Fibroblast of lung (primary cell): ENCODE measurements at places on chromosomes 1 and 21.

- no peak for DNase-seq
Observed at GRCh38 chr1:32232558-32233304, 10.5 kb downstream of the EIF3I start.

- DNase-seq: no peak
Observed at GRCh38 chr1:164583835-164584539, 25.0 kb downstream of the PBX1 start.

DNA sequence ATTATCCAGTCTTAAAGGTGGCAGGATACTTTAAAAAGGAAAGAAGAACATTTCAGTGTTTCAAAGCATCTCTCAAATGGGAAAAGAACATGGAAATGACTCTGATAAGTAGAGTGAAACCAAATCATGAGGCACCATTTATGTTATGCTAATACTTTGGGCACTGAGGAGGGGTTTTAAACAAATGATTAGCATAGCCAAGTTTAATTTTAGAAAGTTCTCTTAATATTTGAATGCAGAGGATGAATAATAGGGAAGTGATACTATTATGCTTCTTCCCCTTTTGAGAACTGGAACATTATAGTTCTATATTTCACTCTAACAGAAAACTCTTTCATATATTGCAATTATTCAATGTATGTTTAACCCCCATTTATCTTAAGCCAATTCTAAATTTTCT is 1181.9 kb upstream of the PRMT6 start:
- no peak for DNase-seq

GRCh38 chr1:116902027-116902426 is 7.7 kb upstream of the PTGFRN start:
- no peak for DNase-seq

GRCh38 chr1:241932845-241933244 is 24.7 kb upstream of the BECN2 start:
- no peak for DNase-seq

- no peak for DNase-seq
Observed at GRCh38 chr1:233144434-233144833, 151.1 kb downstream of the PCNX2 start.

DNA sequence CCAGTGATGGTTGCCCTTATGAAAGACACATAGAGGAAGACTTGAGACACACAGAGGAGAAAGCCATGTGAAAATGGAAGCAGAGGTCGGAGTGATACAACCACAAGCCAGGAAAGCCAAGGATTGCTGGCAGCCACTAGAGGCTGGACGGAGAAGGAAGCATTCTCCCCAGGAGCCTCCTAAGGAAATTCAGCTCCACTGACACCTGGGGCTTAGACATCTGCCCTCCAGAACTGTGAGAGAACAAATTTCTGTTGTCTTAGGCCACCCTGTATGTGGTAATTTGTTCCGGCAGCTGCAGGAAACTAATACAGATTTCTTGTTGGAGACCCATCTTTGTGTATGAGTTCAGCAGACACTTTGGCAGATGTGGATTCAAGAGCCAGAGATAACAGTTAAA is 126.9 kb upstream of the ATP1A1 start:
- no peak for DNase-seq

- DNase-seq: no peak
Observed at GRCh38 chr1:3002349-3003038, 18.8 kb upstream of the ACTRT2 start.

DNA sequence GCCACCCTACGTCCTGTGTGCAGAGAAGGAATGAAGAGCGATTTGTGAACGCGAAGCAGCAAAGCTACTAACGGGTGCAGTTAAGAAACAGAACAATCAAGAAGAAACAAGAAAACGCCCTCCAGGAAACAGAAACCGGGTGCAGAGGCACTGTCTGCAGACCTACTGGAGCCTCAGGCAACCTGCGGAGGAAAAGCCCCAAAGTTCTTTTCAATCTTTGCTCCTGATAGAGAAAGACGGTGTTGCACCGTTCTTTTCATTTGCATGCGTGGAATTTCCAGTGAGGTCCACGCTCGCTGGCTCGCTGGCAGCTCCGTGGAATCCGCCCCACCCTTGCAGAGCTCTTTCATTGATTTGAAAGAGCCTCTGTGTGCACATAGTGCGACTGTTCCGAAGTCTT is 37.0 kb upstream of the PDE9A start:
- no peak for DNase-seq

DNA sequence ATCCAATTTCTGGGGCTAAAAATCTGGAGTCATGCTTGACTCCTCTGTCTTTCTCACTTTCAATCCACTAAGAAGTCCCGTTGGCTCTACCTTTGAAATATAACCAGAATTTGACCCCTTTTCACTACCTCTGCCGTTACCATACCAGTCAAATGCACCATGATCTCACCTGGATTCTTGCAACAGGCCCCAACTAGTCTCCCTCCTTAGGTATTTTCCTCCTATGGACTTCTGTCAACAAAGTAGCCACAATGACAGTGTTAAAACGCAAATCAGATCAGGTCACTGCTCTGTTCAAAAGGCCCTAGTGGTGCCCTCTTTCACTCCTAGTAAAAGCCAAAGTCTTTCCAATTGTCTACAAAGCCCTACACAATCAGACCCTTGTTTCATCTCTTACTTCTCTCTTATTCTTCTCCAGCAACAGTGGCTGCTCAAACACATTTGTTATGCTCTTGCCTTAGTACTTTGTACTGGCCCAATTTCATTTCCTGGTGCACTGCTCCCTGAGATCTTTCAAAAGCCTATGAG is 35.7 kb upstream of the AGL start:
- no peak for DNase-seq

DNA sequence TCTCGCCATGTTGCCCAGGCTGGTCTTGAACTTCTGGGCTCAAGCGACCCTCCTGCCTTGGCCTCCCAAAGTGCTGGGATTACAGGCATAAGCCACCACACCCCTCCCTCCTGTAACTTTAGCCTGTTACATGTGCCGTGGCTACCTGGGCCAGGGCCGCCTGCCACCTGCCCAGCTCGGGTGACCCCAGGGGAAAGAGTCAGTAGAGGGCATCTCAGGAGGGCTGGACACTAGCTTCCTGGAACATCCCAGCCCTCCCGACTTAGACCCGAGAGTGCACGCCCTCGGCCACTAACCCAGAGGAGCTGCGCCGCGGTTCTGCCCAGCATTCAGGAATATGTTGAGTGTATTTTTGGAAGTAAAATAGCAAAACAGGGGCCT is 40.4 kb upstream of the TMEM52 start:
- no peak for DNase-seq

- DNase-seq: no peak
Observed at GRCh38 chr1:244217711-244218110, 166.6 kb downstream of the ZBTB18 start.

GRCh38 chr1:211328866-211329475 is 2.3 kb downstream of the TRAF5 start:
- no peak for DNase-seq

- no peak for DNase-seq
Observed at GRCh38 chr1:70586046-70586445, 175.0 kb downstream of the CTH start.

DNA sequence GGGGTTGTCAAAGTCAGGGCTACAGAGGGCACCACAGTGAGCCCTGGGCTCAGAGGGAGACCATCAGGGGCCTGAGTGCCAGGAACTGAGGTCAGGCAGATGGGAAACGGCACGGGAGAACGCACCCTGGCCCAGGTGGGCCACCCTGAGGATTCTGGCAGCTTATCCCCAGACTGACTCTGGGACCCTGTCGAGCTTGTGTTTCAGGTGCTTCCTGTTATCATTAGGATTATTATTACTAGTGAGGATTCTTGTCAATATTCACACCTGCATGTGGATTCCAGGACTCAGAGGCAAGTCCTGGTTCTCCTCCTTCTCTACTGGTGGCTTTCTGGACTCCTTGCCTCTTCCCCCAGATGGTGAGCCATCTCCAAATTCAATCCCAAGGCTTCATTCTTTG is 15.2 kb downstream of the VSIG8 start:
- DNase-seq: no peak

GRCh38 chr1:182054698-182055326 is 6.7 kb downstream of the ZNF648 start:
- peak; percentile 6 for DNase-seq

DNA sequence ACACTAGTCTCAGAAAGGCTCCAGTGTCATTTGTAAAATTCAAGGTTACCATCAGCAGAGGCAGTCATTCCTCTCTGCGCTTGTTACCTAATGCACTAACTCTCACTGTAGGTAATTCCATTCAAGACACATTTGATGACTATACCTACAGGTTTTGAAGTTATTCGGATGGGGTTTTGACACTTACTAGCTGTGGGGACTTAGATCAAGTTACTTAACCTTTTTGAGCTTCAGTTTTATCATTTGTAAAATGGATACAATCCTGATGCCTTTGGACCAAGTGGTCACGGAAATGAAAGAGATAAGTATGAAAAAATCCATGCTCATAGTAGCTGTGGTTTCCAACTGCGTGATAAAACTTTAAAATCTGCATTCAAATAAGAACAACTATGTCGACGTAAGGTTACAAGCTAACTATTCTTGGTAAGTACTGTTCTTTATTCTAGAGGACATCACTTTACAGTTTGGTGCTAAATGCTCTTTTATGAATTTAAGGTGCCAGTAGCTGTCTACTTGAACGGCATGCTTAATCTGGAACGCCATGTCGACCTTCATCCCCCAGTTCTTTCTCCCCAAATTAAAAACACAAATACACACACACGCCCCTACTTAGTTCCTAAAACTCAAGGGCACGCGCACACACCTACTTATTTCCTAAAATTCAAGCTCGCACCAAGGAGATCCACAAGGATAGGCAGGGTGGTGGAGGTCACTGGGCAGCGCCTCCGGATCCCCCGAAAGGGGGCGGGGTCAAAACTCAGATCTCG is 550 bp upstream of the NFYC start:
- DNase-seq: no peak

DNA sequence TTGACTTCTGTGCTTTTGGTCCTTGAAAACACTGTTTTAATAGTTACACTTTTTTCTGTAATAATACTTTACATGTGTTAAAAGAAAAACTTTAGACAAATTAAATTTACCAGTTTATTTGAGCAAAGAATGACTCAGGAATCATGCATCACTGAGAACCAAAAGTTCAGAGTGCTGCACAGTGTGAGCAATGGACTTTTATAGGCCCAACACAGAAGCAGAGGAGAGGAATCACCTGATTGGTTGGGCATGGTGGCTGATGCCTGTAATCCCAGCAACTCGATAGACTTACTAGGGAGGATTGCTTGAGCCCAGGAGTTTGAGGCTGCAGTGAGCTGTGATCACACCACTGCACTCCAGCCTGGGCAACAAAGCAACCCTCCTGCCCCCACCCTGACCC is 29.3 kb downstream of the ZNF648 start:
- DNase-seq: no peak

DNA sequence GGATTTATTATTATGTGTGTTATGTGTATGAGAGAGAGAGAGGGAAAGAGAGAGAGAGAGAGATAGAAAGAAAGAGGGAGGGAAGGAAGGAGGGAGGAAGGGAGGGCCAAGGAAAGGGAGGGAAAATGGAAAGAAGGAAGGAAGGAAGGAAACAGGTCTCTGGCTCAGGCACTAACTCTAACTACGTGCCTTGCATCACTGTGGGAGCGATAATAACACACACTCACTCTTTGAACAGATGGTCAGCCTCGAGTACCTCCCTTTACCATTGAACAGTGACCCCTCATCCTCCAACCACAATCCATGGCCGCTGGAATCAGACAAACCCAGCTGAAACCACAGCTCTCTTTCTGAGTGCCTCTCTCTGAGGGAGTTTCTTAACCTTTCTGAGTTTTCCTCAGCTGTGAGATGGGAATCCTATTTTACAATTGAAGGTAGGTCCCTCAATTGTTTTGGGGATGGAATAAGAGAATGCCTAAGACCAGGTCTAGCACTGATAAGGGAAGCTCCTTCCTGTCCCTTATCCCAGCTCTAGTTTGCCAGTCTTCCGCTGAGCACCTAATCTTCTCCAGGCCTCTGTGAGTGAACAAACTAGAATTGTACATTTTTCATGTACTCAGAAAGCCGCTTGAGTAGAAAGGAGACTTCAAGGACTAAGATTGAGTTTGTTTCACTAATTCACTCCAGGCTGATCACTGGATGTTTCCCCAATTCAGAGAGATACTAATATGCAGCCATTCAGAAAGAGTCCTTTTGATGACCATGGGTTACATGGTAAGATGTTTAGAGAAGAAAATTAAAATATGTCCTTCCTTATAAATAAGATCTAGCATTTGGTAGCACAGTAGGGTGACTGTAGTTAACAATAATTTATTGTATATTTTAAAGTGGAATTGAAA is 62.8 kb downstream of the IRF2BP2 start:
- peak; percentile 58 for DNase-seq

GRCh38 chr21:31088474-31088751 is 50.1 kb upstream of the KRTAP19-8 start:
- no peak for DNase-seq

DNA sequence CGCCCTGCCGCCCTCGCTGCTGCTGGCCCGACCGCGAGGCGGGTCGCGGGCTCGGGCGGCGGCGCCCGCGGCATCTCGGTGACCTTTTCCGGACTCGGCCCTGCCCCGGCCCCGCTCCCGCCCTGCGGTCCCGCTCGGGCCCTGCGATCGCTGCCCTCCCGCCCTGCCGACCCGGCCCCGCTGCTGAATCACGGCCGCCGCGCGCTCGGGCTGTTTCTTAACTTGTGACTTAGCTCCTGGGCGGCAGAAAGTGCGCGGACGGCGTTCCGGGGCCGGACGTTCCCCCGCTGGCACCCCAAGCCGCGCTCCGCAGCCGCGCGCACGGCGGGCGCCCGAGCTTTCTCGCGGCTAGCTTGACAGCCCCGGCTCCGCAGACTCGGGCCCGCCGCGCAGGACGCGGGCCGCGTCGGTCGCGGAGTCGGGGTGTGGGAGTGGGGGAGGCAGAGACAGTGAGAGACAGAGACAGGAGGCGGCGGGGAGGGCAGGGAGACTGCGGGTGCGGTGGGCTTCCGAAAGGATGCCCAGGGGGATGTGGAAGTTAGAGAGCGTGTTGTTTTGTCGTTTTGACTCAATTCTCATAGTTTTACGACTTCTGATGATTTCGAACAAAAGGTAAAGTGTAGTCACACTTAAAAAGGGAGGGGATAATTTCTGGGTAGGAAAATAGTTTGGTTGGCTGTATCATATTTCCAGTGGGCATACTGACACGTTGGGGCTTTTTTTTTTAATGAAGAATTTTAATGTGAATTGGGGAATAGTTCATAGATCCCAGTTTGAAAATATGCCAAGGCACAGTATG is 49.8 kb downstream of the PRDM2 start:
- DNase-seq: peak; percentile 49

- DNase-seq: no peak
Observed at GRCh38 chr1:100717218-100717617, 2.3 kb upstream of the VCAM1 start.

- DNase-seq: peak; percentile 43
Observed at GRCh38 chr1:1989789-1990188, 13.8 kb downstream of the CFAP74 start.

GRCh38 chr21:39153373-39153772 is 29.9 kb downstream of the PSMG1 start:
- DNase-seq: no peak

GRCh38 chr1:167209044-167209443 is 11.6 kb upstream of the POU2F1 start:
- DNase-seq: no peak

- no peak for DNase-seq
Observed at GRCh38 chr21:33994373-33994772, 78.8 kb upstream of the ATP5PO start.
